ENCODE measurements at places on chromosomes 5 and 9. TPM values are rescaled to one million over a fixed set of nuclear protein-coding genes. Genes with fewer than 3 reads are reported as not detected.

DNA sequence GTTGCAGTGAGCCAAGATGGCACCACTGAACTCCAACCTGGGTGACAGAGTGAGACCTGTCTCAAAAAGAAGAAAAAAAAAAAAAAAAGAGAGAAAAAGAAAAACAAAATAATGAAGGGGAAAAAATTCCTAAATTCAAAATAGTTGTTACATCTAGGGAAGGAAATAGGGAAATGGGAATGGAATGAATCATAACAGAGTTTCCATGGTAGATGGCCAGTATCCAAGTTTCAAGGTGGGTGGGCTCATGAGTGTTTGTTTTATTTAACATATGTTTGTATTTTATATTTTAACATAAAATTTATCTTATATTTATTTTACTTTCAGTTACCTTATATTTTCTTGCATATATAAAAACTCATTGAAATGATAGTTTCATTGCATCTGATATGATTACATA lies 215.6 kb downstream of the ARHGEF28 start:
- DNase-seq: no peak

GRCh38 chr5:93607367-93608258 lies 24.6 kb downstream of the NR2F1 start:
- DNase-seq: no peak

DNA sequence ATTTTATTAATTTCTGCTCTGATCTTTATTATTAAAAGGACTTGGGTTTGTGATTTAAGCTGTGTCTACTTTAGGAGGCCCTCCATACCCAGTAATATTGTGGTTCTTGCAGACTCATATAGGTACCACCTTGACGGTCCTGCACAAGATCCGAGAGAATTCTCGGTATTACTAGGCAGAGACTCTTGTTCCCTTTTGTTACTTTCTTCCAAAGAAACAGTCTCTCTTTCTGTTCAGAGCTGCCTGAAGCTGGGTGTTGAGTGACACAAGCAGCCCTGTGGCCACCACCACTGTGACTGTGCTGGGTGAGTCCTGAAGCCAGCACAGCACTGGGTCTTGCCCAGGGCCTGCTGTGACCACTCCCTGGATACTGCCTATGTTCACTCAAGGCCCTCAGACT lies 666.6 kb downstream of the SEMA5A start:
- DNase-seq: no peak

GRCh38 chr5:90602681-90603080 lies 44.1 kb downstream of the ADGRV1 start:
- no peak for DNase-seq

- DNase-seq: no peak
Observed at GRCh38 chr5:130237721-130238120, 333.5 kb downstream of the CHSY3 start.

GRCh38 chr9:76537150-76537646 lies 78.2 kb downstream of the GCNT1 start:
- no peak for DNase-seq

DNA sequence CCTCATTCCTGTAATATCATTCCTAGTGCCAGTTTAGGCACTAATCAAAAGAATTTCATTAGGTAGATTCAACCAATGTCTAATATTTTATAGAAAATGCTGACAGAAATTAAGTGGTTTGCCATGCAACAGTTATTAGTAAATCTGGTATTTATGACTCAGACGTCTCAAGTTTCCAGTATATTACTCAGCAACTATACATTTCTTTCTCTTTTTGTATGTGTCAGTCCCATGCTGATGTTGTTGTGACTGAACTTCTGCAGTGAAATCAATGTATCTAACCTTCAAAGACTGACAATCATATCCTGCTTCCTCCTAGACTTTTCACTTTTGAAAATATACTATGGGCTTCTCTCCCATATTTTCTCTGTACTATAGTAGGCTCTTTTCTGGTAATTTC lies 822.5 kb downstream of the NR2F1-AS1 start:
- no peak for DNase-seq

GRCh38 chr5:14945450-14945849 lies 73.9 kb upstream of the ANKH start:
- DNase-seq: peak; percentile 36

- DNase-seq: peak; percentile 54
Observed at GRCh38 chr9:120336021-120336752, 243.8 kb downstream of the CDK5RAP2 start.

DNA sequence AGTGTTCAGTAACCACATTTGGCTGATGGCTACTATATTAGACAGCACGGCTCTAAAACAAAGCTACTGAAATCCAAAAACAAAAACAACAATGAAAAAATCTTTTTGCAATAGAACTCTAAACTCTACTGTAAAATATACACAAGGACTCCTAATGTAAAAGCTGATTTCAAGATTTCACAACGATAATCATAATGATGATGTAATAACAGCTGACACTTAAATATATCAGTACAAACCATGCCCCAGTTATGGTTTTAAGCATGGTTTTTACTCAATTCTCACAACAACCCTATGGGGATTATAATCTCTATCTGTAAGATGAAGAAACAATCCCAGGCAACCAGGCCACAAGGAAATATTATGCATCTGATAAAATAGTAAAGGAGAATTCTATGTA lies 3.3 kb downstream of the ZNF300 start:
- DNase-seq: no peak

DNA sequence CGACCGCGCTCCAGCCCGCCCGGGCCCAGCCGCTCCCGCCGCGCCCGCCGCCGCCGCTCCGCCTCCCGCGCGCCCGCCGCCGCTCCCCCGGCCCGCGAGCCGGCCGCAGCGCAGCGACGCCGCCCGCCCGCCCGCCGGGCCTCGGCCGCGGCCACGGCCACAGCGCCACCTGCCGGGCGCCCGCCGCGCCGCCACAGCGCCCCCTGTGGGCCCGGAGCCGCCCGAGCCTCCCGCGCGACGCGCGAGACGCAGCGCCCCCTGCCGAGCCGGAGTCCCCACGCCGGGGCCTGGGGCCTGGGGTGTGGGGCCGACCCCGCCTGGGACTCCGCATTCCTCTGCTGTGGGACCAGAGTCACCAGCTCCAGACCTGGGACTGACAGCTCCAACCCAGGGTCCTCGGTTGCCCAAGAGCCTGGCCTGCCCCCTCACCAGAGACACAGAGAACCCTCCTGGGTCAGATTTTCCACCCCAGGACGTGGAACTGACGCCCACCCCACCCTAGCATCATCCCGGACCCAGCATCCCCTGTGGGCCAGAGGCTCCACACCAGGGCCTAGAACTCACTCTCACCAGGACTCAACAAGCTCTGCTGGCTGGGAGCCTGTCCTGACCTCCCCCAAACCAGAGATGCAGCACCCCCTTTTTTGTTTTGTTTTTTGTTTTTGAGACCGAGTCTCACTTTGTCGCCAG lies at the start of gene RAPGEF1:
RAPGEF1 (minus strand) TSS at position 118 of the 690 bp plus-strand sequence. CDS start 246 bp downstream, outside the sequence.
- no peak for DNase-seq

DNA sequence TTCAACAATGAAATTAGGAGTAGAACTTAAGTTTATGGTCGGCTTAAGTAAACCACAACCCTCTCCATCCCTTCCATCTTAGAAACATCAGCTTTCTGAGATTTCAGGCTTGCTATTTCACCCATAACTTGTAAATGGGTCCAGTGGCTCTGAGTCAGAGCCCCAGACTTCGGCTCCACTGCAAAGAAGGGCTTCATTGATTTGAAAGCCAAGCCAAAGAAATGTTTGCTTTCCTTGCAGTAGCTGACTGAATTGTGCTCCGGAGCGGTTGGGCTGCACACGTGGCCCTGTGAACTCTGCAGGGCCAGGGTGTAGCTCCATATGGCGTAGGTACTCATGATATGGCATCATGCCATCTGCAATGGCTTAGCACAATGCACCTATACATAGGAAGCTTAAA lies 57.0 kb downstream of the NREP start:
- DNase-seq: peak; percentile 69

GRCh38 chr5:89878140-89879132 lies 531.1 kb downstream of the CETN3 start:
- DNase-seq: peak; percentile 67

DNA sequence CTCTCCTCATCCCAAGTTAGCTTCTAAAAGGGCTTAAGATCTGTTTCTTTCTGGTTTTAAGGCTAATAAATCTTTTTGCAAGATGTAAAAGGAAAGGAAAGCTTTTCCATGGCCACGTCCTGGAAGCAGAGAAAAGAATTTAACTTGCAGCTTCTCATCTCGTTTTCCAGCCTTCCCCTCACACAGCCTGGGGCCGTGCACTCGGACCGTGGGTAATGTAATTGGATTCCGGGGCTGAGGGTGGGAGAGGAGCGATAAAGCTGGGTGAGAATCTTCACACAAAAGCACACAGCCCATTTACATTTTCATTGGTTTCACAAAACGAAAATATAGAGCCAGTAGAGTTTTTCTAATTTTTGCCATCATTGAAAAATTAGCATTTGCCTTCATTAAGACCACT lies 91.2 kb downstream of the IRX2 start:
- DNase-seq: no peak

DNA sequence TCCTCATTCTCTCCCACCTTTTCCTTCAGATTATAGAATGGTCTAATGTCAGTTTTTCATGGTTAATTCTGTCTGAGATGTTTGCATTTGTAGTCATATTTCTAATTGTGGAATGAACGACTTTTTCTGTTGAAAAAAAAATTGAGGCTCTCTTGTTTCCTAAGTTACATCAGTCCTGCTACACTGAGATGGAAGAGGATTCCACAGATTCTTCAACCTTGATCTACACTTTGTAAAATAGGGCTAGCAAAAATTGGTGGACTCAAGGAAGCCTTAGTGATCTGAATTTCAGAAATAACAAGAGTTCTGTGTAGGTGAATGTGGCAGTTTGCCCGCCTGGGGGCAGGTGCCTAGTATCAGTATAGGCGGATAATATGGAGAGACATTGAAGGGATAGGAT lies 51.9 kb downstream of the ERBIN start:
- no peak for DNase-seq

GRCh38 chr5:86679949-86680348 lies 62.2 kb downstream of the COX7C start:
- DNase-seq: no peak

DNA sequence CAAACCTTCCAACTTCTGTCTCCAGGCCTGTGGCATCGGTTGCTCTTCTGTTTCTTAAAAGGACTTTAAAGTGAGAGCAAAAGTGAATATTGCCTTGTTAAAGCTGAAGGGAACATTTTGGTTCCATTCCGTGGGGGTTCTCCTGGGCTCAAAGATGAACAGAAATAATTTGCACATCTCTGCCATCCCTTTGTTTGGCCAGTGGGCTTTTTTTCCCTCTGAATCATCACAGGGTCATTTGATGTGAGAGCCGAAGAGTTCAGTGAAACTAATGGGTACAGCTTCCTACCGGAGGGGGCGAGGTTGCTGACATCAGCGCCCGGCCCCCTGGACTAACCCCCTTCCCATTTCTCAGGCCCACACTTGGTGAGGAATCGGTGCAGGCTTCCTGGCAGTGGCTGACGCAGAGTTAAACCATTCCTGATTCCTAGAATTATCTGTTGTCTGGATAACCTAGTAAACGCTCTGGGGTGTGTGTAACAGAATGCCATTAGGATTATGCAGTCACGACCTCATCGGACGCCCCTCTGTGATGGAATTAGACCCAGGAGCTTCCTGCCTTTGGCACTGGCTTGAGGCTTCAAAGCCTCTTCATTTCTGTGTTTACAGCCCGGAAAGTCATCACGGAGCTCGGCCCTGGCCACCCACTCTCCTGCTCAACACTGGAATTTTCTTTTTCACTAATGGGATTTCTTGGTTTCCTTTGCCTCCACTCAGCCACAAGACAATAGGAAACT lies 61.6 kb upstream of the RPL26L1 start:
- peak; percentile 96 for DNase-seq

GRCh38 chr9:35774907-35775635 lies 16.3 kb upstream of the NPR2 start:
- no peak for DNase-seq

DNA sequence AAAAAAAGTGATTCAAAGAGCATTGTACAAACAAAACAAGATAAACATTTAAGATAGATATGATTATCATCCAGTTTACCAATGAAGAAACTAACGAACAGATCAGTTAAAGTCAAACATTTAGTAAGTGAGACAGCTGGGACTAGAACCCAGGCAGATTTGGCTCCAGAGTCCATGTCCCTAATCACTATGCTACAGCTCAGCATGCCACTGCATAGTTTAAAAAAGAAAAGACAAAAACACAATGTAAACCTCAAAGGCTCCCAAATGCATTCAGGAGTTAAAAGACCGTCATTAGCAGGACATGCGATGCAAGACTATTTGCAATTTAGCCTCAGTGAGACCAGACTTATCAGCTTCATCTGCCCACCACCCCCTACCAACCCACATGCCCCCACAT lies 36.8 kb downstream of the DENND1A start:
- DNase-seq: no peak

DNA sequence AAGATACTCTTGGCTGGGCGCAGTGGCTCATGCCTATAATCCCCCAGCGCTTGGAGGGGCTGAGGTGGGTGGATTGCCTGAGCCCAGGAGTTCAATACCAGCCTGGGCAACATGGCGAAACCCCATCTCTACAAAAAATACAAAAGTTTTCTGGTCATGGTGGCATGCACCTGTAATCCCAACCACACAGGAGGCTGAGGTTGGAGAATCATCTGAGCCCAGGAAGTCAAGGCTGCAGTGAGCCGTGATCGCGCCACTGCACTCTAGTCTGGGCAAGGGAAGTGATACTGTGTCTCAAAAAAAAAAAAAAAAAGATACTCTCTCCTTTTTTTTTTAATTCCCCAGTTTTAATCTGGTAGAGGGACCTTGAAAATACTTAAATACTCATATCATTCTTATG lies 15.0 kb downstream of the ANKRD33B start:
- no peak for DNase-seq

- DNase-seq: no peak
Observed at GRCh38 chr5:12772276-12772675, 868.0 kb upstream of the CTNND2 start.

DNA sequence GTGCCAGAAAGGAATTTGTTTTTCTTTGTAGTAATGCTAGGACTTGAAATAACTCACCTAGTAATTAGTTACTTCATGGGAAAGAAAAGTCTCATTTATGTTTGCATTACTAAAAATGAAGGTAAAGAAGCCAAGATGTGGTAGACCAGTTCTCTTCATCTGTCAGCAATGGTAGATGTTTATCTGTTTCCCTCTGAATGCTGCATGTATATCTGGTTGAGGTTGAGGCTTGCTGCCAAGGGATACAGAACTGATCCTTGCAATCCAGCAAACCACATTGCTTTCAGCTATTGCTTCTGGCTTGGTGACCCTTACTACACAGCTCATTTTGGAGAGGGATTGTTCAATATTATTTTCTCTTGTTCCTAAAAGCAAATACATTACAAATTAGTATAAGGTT lies 73.6 kb downstream of the ZNF474 start:
- no peak for DNase-seq

GRCh38 chr5:66089384-66089783 lies 54.7 kb upstream of the SREK1 start:
- no peak for DNase-seq

GRCh38 chr5:40485021-40485998 lies 194.4 kb upstream of the PTGER4 start:
- no peak for DNase-seq

GRCh38 chr9:132614324-132614723 lies 31.9 kb downstream of the BARHL1 start:
- no peak for DNase-seq

- no peak for DNase-seq
Observed at GRCh38 chr5:59832577-59833301, 60.8 kb downstream of the PDE4D start.

Gene SPINK5
- total RNA-seq: 0.25 TPM

Gene CARD9
- 1.5 TPM for total RNA-seq

Gene ZFP37
- 5.2 TPM for total RNA-seq

Gene MED10
- total RNA-seq: 12.9 TPM

All from renal cortical epithelial cell (primary cell).